Posterior vena cava (tissue), 2 donors: ENCODE measurements at places on chromosomes 4 and X. TPM values are rescaled to one million over a fixed set of nuclear protein-coding genes. Genes with fewer than 3 reads are reported as not detected.

DNA sequence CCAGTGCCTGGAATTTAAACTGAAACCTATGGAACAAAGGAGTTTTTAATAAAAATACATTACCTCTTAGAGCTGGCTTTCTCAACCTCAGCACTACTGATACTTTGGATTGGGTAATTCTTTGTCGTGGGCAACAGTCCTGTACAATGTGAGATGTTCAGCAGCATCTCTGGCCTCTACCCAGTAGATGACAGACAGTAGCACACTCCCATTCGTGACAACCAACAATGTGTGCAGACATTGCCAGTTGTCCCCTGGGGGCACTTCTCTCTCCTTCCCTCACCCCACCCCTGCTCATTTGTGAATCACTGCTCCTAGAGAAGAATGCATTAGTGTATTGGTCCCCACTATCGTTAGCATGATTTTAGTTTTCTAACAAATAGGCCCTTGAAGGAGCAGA is 16.2 kb downstream of the GPAT3 start:
- no peak for DNase-seq

Gene RAB41
- total RNA-seq, result not detected

- DNase-seq, result no peak
These were observed 30.2 kb upstream of the GNPDA2 start for GRCh38 chr4:44756559-44756958.

DNA sequence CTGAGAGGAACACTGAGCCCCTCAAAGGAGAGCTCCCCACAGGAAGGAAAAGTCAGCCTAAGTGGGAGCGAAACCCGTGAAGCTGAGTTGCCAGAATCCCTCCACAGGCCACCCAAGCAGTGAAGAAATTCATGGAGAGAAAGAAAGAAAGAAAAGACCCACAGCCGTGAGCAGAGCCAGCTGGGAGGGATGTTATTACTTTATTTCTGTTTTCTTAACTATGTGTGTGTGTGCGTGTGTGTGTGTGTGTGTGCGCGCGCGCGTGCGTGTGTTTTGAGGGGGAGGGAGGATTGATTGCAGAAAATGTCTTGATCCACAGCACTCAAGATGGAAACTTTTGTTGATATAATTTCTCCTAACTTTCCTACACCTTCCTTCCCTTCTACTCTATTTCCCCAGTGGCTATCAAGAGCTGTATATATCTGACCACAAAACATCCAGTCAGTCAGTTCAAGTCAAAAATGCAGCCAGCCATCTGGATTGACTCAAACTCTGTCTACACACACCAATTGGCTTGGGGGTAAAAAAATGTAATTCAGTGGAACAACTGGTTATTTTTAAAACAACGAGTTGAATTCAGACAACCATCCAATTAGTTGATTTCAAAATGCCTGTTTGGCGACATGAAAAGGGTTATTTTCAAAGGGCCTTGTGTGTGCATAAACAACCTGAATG is 13.8 kb upstream of the GPC3 start:
- no peak for DNase-seq

GRCh38 chr4:178205826-178206225 is 763.6 kb upstream of the AGA start:
- no peak for DNase-seq

DNA sequence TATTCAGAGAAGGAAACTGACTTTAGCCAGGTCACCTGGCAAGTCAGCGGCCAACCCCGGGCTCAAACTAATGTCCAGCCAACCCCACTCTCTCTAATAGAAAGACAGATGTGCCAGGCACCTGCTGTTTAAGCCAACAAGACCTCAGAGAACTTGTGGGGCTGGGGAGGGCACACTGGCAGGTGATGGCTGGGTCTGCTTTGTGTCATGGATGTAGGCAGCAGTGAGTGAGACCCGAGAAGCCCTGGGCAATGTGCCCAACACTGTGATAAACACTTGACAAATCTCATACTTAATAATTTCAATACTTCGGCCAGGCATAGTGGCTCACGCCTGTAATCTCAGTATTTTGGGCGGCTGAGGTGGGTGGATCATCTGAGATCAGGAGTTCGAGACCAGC is 9.0 kb upstream of the CD99L2 start:
- no peak for DNase-seq

DNA sequence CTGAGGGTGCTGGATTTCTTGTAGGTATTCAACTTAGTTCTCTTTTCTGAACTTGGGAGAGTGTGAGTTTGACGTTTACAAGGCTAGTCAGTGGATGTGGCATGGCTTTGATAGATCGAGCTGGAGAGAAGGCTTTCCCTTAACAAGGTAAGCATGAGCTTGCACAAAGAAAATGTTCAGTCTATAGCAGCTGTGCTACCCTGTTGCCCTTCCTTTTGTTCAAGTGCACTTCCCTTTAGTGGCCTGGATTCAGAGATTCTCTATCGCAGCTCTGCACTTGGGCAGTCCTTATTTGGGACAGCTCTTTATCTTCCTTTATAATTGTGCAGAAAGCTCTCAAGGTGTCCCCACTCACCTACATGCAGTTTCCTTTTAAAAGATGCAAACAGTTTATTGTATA is 198.0 kb downstream of the ARHGAP24 start:
- DNase-seq, result no peak

Gene GABRG1
- total RNA-seq, result 0.05 TPM

- DNase-seq, result no peak
These were observed 122.4 kb upstream of the SLC4A4 start for GRCh38 chr4:71216316-71216959.

Gene CXCR3
- total RNA-seq, result 0.14 TPM

Gene PRRG1
- total RNA-seq, result 9.3 TPM

Gene RBM47
- total RNA-seq, result 12.5 TPM

- DNase-seq, result no peak
These were observed 10.1 kb downstream of the GDPD2 start for GRCh38 chrX:70432936-70433847.

Gene BCOR
- total RNA-seq, result 22.8 TPM

DNA sequence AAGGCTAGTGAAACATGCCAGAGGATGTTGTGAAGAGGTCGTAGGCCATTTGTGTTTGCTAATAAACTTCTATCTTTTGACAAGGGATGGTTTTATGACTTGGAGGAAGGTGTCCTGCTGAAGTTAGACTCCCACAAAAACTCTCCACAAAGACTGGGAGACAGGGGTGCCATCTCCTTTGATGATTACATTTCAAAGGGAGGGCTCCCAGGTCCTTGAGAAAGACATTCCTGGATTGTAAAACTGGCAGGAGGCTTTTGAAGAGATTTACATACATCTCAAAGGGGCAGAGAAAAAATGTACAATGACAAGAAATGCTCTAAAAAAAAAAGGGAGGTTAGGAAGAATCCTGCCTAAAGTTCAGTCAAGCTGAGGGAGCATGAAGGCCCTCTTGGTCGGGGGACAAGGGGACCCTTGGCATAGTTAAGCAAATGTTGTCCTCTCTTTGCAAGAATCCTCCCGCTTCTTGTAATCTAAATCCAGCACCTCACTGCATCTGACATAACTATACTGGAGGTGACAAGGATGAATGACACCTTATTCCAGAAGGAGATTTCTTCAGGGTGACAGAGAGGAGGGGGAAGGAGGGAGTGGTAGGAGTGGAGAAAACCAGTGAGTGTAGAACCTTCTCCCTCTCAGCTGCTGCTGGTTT is 41.1 kb upstream of the MGST2 start:
- no peak for DNase-seq

GRCh38 chr4:14877246-14878225 is 124.7 kb upstream of the CPEB2 start:
- DNase-seq, result no peak

DNA sequence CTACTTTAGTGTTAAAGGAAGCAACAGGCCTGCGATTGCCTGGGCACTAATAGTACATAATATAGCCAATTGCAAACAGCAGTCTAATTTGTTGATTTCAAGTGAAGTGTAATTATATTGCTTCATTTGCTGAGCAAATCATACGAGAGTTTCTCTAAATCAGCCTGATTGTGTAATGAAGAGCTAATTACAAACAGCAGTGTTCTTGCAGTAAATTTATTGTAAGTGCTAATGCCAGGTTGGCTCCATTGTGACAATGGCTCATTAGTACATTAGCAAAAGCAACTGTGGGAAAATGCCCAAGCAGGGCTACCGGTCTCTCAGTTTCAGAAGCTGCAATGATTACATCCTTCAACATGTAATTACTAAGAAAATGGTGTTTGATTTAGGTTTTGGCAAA is 591.5 kb downstream of the GALNTL6 start:
- no peak for DNase-seq

DNA sequence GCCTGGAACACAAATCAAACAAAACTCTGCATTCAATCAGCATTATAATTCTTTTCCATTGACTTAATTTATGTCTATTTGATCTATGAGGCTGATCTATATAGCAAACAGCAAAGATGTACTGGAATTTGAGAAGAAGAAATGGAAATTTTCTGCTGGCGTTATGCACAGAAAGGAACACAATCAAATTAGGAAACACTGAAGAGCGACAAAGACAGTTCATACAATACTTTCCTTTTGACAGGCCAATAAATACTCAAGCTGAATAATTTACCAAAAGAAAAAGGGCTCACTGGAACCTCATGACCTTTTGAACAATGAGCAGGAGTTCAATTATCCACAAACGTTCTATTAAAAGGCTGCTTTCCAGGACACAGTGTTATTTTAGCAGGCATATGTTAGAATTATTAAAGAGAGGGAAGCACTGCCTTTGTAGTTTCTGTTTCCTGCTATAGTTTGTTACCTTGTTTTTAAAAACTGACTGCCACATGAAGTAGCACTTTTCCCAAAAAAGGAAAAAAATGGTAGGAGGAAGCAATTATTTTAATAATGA is 8.1 kb downstream of the PDHA2 start:
- DNase-seq, result no peak

Gene PPARGC1A
- 20.7 TPM for total RNA-seq

Gene SLC2A9
- total RNA-seq, result 8.4 TPM

DNA sequence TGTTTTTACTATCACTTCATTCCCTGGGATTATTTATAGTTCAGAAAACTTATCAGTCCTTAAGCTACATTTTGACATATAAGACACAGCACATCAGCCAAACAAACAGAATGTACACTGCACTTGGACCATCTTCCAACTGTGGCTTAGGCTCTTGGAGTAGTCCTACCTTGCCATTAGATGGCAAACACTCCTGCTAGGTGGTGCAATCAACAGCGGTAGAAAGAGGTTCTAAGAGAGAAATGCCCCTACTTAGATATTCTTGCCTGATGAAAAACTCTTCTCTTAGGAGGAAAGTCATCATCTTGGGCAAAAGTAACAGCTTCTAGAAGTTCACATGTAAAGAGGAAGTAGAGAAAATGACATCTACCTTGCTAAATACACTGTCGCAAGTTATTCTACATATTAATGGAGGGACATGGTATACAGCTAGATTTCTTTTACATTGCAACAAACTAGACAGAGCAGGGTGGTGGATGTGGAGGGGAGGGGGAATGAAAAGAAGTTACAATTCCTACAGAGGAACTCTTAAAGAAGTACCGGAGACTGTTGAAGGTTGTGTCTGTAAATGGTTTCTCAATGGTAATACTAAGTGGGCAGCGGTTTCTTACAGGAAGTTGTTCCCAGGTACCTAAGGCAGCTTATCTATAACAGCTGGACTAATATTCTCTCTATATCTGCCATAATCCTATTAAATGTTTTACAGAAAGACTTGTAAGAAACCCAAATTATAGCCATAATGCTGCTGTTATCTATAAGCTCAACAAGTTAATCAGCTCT is 8.1 kb upstream of the STPG2 start:
- DNase-seq, result no peak

- DNase-seq, result peak; percentile 88
These were observed 738.3 kb upstream of the FRG1 start for GRCh38 chr4:189202182-189202868.

Gene PCDH18
- 19.6 TPM for total RNA-seq

- DNase-seq, result no peak
These were observed 81.1 kb downstream of the RBMX2 start for GRCh38 chrX:130482871-130483270.

Gene ARSH
- not detected for total RNA-seq

- DNase-seq, result no peak
These were observed 5.1 kb upstream of the MYOZ2 start for GRCh38 chr4:119130365-119131065.

DNA sequence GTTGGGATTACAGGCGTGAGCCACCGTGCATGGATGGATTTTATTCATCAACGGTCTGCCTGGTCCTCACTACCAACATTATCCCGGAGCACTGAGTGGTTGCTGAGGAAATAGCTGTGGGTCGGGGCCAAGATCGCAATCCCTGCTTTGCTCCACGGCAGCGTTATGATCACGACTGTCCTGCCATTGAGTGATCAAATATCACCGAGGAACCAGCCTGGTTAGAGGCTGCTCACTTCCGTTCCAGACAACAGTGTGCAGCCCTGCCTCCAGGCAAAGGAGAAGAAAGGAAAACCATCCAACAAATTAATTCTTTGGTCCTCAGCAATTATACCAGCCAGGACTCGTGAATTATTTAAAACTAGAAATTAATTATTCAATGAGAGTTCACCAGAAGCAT is 70.6 kb upstream of the TBL1X start:
- DNase-seq, result no peak

GRCh38 chr4:94441838-94442237 is 9.9 kb upstream of the PDLIM5 start:
- DNase-seq, result no peak
